GM23338 (cell line): ENCODE measurements at places on chromosomes 13 and 19.

- H3K27ac ChIP-seq = no peak overlapping the region
- no peaks in the 10 kb centered on the region for H3K36me3 ChIP-seq
- H3K4me1 ChIP-seq = peaks cover 10% of the 10 kb centered on the region
- H3K4me3 ChIP-seq = no peak overlapping the region
- no peaks in the 10 kb centered on the region for H3K27me3 ChIP-seq
These were observed 1193.7 kb downstream of the EFNB2 start for GRCh38 chr13:105341758-105342157.

- DNase-seq = no peak
- H3K27ac ChIP-seq = no peak overlapping the region
- H3K4me1 ChIP-seq = peaks cover 18% of the 10 kb centered on the region
- H3K36me3 ChIP-seq = no peaks in the 10 kb centered on the region
- H3K4me3 ChIP-seq = no peak overlapping the region
- no peaks in the 10 kb centered on the region for H3K27me3 ChIP-seq
These were observed 19.6 kb upstream of the KCTD4 start for GRCh38 chr13:45220403-45220802.

- no peaks in the 10 kb centered on the region for H3K4me1 ChIP-seq
- no peak overlapping the region for H3K4me3 ChIP-seq
- no peaks in the 10 kb centered on the region for H3K36me3 ChIP-seq
- H3K27ac ChIP-seq = no peak overlapping the region
- H3K27me3 ChIP-seq = no peaks in the 10 kb centered on the region
These were observed 257.2 kb upstream of the RFC3 start for GRCh38 chr13:33560726-33561125.

DNA sequence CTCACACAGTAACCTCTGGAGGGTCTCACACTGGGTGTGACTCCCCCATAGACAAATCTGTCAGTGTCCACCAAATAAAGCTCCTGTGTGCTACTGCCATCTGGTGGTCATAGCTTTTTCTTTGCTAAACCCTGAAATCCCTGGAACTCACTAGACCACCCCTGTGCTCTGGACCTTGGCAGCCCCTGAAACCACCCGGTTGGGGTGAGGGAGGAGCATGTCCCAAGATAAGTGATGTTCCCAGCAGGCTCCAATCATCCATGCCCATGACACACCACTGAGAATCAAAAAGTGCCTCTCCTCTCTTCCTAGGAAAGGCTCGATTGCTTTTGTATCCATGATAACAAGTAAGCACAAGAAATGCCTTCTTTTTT is 6.5 kb upstream of the HSD17B14 start:
- H3K27me3 ChIP-seq = no peaks in the 10 kb centered on the region
- no peaks in the 10 kb centered on the region for H3K4me1 ChIP-seq
- no peak overlapping the region for H3K27ac ChIP-seq
- peak; percentile 93 for DNase-seq

- no peaks in the 10 kb centered on the region for H3K27me3 ChIP-seq
- DNase-seq = no peak
- no peak overlapping the region for H3K4me3 ChIP-seq
- no peak overlapping the region for H3K27ac ChIP-seq
- H3K36me3 ChIP-seq = no peaks in the 10 kb centered on the region; the same call in 1 of the 2 replicates
These were observed 33.3 kb upstream of the SPATA13 start for GRCh38 chr13:24127116-24127631.

- H3K36me3 ChIP-seq = no peaks in the 10 kb centered on the region
- no peak overlapping the region for H3K4me3 ChIP-seq
- peaks cover 23% of the 10 kb centered on the region for H3K4me1 ChIP-seq
- no peak overlapping the region for H3K27ac ChIP-seq
- H3K27me3 ChIP-seq = no peaks in the 10 kb centered on the region
These were observed 9.9 kb upstream of the POP4 start for GRCh38 chr19:29596080-29596727.

DNA sequence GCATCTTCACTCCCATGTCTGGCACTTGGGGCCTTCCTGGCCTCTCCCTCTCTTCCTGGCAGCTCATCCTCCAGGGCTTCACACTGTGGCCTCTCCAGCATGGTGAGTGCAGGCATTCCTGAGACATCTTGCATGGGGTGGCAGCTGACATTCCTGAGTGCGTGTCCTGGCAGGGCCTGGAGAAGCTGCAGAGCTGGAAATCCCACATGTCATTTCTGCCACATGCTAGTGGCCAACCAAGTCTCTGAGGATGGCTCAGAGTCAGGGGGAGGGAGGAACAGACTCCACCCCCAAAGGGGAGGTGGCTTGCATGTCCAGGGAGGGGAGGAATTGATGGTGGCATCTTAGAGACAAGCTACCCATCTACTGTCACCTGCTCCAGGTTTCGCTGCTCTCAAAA is 41.6 kb upstream of the AMER2 start:
- no peaks in the 10 kb centered on the region for H3K27me3 ChIP-seq
- no peak overlapping the region for H3K27ac ChIP-seq
- H3K36me3 ChIP-seq = no peaks in the 10 kb centered on the region
- no peak overlapping the region for H3K4me3 ChIP-seq
- DNase-seq = no peak
- H3K4me1 ChIP-seq = peaks cover 9% of the 10 kb centered on the region

GRCh38 chr19:54677217-54677616 is 14.4 kb downstream of the LILRB4 start:
- H3K27me3 ChIP-seq = no peaks in the 10 kb centered on the region
- no peak overlapping the region for H3K4me3 ChIP-seq
- 0 out of 2 replicates have a peak, but pooled peaks cover 4% of the 10 kb centered on the region for H3K4me1 ChIP-seq
- DNase-seq = peak; percentile 61
- H3K36me3 ChIP-seq = no peaks in the 10 kb centered on the region

- no peaks in the 10 kb centered on the region for H3K4me1 ChIP-seq
- peaks cover 13% of the 10 kb centered on the region; the same call in 1 of the 2 replicates for H3K36me3 ChIP-seq
- no peak overlapping the region for H3K27ac ChIP-seq
- H3K27me3 ChIP-seq = no peaks in the 10 kb centered on the region
- no peak for DNase-seq
These were observed 17.1 kb downstream of the CLN5 start for GRCh38 chr13:77009011-77009410.

- peaks cover 6% of the 10 kb centered on the region for H3K36me3 ChIP-seq
- no peak for DNase-seq
- no peaks in the 10 kb centered on the region for H3K27me3 ChIP-seq
- H3K4me1 ChIP-seq = no peaks in the 10 kb centered on the region
- no peak overlapping the region for H3K27ac ChIP-seq
These were observed 8.1 kb downstream of the MRPL4 start for GRCh38 chr19:10260141-10260584.

DNA sequence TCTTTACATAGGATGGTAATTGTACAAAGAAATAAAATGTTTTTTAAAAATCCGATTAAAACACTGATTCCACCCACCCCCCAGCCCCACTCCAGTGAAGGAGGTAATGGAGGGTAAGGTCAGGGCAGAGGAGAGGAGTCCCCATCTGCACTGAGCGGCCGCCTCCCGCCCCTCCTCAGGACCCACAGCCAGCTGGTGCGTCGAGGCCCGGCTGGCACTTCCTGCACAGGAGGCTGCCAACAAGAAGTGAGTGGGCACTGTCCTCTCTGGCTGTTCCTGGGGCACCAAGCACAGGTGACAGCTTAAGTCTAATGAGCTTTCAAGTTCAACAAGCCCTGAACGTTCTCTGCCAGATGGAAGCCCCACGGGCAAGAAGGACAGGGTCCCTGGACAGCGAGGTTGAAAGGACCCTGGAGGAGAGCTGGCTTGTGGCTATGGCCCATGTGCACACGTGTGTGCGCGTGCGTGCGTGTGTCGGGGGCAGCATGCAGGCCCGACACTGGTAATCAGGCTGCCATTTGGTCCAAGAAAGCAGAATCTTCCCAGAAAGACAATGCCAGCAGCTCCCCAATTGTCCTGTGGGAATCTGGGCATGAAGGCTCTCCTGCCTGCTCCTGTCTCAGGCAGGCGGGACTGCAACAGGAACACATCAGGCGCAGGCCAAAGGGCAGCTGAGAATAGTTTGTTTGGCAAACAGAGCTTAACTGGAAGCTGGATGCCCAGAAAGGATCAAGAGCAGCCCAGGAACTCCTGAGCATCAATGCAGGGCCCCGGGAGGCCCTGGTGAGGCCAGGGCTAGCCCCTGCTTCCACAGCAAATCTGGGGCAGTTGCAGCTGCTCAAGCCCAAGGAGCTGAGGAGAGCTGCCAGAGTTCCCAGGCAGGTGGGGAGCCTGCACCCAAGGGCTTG is 15.1 kb upstream of the EPHX3 start:
- peaks cover 3% of the 10 kb centered on the region for H3K4me1 ChIP-seq
- no peak for DNase-seq
- H3K27ac ChIP-seq = no peak overlapping the region
- no peaks in the 10 kb centered on the region for H3K27me3 ChIP-seq
- peaks cover 8% of the 10 kb centered on the region; the same call in 1 of the 2 replicates for H3K36me3 ChIP-seq
